ENCODE measurements at places on chromosomes 6 and 20.

- DNase-seq: peak; percentile 23
These were observed 532 bp upstream of the PM20D2 start for GRCh38 chr6:89145091-89145955.

GRCh38 chr6:7051780-7052442 lies 55.9 kb upstream of the RREB1 start:
- DNase-seq: peak; percentile 28

- no peak for DNase-seq
These were observed 107.1 kb downstream of the ARID1B start for GRCh38 chr6:156884306-156884705.

DNA sequence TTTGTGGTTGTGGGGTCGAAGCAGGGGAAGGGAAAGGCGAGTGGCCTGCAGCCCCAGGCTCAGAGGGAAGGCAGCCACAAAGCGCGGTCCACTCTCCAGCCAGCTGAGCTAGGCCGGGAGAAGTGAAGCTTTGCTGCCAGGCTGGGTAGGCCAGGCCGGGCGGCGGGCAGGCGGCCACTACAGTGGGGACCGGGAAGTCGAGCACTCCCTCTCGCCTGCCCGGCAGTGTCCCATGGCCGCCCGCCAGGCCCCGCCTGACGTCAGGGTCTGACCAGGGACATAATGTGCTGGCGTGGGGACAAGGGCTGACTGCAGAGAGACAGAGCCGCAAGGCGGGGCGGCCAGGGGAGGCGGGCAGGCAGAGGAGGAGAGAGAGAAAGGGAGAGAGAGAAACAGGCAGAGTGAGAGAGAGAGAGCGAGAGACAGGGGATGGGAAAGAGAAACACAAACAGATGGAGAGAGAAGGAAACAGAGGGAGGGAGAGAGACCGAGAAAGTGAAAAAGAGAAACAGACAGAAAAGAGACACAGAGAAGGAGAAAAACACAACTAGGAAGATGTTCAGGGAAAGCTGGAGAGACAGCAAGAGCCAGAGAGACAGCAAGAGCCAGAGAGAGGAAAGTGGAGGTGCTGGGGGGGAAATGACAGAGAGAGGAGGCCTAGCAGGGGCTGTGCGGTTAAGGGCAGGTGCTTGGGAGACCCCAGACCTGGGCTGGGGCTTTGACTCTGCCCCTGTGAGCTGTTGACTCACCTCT lies 94.5 kb upstream of the PTPN1 start:
- DNase-seq: no peak

DNA sequence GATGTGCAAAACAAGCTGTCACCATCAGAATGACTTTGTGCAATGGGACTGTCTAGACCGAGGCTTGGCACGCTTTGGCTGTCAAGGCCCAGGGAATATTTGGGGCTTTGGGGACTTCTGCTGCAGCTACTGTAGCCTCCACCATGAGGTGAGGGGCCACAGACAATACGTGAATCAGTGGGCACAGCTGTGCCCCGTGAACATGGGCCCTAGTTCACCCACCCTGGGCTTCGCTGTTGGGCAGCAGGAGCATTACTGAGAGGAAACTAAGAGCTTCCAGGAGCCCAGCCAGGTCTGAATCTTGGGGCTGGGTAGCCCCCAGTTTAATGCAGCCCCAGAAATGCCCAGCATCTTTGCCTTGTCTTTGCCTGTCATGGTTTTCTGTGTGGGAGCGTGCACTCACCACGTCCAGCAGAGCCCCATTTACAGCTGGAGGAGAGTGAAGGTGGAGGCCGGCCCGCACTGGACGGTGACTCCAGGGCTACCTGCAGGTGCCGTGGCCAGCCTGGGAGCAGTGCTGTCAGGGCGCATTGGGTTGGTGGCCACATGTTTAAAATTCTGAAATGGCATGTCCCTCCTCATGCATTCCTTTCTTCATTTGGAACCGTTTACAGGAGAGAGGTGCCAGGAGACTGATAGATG lies 34.7 kb downstream of the DUSP22 start:
- DNase-seq: no peak

GRCh38 chr6:75224303-75224926 lies 18.6 kb upstream of the COL12A1 start:
- DNase-seq: no peak

DNA sequence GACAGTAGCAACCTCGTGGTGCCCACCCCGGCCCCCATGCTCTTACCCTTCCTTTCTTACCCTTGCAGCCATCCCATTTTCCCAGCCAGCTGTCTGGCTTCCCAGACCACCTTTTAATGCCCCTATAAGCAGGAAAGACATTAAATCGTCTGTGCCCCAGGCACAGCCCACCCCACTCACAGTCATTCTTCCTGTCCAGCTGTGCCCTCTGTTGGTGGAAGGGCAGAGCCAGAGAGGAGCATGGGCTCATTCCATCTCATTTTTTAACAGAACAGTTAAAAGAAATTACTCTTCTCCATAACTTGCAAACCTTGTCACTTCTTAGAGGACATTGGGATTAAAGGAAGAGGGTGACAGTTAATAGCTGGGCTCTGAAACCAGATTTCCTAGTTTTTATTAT lies 240.5 kb downstream of the NRN1 start:
- DNase-seq: no peak

DNA sequence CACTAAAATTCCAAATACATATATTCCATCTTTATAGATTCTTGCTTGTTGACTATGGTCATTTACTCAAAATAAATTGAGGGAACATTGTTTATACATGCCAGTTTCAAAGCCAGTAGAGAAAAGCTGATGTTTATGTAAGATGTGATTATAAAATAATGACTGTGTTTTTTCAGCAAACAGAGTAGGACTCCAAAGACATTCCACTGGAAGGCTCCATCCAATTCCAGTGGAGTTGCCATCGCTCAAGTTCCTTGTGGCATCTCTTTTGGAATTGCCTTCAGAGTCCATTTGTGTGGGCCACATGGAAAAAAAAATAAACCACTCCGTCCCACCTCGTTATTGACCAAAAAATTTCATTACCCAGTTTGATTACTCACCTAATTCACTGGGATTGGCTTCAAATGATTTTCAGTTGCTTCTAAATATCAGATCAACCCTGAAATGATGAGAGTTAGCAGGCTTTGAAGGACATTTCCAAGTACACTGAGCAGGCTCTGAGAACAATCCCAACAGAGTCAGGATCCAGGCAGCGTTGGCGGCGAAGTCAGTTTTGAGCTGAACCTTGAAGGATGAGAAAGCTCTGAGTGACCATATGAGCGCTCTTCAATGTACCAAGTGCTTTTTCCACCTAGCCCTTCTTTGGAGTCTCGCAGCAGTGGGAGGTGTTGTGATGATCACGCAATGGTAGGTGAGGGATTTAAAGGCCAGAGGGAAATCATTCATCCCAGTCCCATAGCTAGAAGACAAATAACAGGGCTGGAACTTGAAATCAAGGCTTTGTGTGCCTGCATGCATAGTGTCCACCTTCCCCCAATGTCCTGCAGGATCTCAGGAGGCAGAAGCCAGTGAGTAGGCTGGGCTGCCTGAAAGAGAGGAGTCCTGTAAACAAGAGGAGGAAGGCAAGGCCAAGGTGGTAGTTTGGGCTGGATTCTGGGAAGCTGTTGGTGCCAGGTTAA lies 281.7 kb downstream of the CDC5L start:
- no peak for DNase-seq

DNA sequence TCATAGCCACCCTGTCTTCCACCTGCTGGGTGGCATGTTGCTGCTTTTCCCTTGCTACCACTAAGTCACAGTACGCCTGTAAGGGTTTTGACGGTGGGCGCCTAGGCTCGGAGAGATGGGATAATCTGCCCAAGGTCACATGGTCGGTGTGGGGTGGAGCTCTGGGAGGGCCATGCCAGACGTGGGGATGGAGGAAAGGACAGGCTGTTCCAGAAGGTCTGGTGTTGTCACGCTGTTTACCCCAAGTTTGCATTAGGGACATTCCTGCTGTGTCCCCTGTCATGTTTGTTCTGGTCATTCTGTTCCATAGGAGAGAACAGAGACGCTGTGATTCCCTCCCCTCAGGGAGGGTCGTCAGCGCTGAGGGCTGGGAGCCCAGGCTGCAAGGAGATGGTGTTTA lies 16.1 kb downstream of the IP6K3 start:
- DNase-seq: no peak
